ENCODE measurements at places on chromosomes 11 and 22.

GRCh38 chr11:35235936-35236666, 97.1 kb downstream of the CD44 start:
- peak; percentile 50 for DNase-seq

DNA sequence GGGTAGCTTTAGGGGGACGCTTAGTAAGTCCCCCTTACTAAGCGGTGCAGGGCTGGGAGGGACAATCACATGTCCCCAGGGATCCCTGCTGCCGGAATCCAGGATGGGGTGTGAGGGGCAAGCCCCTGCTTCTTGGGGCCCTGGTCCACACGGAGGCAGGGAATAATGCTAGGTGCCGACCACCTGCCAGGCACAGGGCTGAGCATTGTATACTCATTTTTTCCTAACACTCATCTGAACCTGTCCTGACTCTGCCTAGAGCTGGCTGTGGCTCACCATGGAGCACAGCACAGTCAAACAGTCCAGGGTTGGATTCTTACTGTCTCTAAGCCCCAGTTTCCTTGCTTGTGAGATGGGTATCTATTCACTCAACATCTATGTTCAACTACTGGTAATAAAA, 1.4 kb upstream of the LTBP3 start:
- DNase-seq = no peak

DNA sequence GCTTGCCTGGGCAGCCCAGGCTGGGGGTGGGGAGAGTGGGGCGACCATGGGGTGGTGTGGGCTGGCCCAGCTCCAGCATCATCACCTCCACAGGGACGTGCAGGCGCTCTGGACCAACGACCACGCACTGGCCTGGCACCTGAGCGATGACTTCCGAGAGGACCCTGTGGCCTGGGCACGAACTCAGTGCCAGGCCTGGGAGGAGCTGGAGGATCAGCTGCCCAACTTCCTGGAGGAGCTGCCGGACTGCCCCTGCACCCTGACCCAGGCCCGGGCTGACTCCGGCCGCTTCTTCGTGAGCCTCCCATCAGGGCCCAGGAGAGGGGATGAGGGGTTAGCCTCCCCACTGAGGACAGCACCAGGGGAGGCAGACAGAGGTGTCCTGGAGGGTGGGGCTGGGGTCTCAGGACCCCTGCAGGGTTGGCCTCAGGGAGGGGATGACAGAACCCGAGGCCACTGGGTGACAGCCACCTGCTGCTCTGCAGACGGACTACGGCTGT, 3.8 kb downstream of the SUSD2 start:
- DNase-seq = no peak

- no peak for DNase-seq
Measured at GRCh38 chr11:8767466-8768142, 85.0 kb downstream of the RPL27A start.

DNA sequence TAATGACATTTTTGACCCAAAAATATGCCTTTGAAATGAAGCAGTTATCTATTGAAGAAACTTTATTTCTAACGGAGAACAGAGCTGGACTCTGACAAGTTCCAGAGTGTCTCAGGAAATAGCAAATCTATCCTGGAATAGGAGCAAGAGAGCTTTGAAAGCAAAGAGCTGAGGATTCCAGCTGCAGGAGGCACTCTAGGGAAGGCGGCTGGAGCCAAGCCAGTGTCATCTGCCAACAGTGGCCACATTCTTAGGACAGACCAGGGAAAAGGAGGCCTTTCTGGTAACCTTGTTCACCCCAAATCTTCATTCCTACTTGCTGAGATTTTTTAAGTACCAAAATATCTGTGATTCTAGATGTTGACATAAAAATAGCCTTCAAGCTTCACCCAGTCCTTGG, 493.5 kb upstream of the B3GAT1 start:
- no peak for DNase-seq

DNA sequence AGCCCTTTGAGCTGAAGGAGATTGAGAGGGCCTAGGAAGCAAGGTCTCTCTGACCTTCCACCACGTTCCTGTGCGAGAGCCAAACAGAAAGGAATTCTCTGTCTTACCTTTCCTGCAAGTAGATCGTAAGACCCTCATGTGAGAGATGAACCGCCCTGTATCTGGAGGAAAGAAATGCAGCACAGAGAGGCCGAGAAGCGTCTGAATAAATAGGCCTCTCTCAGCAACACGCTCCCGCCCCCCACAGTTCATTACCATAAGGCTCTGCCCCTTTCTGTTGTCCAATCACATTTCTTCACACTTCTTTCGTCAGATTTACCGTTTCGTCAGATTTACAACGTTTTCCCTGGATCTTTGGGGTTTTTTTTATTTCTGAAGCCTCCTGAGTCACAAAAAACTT, 90.3 kb downstream of the BLID start:
- DNase-seq = no peak

GRCh38 chr22:48828688-48829087, 999.0 kb downstream of the BRD1 start:
- DNase-seq = no peak

- no peak for DNase-seq
Measured at GRCh38 chr11:111372538-111372937, 6.5 kb downstream of the POU2AF1 start.

DNA sequence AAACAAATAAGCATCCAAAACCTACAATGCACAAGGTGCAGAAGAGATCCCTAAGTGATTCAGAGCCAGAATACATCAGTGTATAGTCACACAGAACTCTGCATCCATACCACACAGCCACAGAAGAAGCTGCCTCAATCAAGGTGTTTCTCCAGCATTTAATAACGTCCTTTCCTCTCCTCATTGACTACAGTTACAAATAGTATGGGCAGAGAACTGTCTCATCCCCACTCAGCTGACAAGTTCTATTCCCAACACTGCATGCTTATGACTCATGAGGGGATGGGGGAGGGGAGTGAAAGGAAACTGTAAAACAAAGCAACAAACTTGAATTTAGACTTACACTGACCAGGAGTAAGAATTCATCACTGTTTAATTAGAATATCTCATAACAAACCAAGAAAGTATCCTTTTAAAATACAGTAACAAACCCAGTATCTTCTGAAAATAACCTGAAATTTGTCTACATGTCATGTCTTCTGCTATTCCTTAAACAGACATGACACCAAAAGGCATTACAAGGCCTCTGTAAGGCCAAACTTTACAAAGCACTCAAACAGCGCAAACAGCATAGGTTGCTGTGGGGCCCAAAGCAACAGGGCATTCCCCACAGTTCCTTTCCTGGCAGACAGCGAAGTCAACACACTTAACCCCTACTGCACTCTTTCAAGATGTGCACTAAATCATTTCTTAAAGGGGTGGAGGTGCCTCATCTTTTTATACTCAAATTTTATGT, 29.3 kb downstream of the CELF1 start:
- no peak for DNase-seq

DNA sequence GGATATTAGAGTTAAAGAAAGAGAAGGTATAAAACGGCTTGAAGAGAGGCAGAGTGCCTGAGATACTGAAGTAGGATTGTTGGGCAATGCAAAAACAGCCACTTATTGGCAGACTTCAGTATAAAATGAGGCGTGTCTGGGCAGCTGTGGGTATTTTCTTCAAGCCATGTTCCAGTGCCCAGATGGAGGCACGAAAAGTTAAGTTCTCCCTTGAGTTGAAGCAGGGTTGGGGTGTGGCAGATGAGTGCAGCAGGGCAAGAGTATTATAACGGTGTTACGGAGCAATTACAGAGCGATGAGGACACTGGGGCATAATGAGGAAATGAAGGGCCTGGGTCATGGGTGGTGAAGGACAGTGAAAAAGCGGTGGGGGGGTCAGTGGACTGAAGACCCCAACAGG, 73.7 kb upstream of the CREB3L1 start:
- no peak for DNase-seq

GRCh38 chr11:3642071-3642951, 519 bp upstream of the ART5 start:
- DNase-seq = peak; percentile 37

GRCh38 chr11:131817687-131818188, 447.3 kb downstream of the NTM start:
- no peak for DNase-seq

GRCh38 chr11:57545883-57546282, 8.5 kb downstream of the SMTNL1 start:
- no peak for DNase-seq

DNA sequence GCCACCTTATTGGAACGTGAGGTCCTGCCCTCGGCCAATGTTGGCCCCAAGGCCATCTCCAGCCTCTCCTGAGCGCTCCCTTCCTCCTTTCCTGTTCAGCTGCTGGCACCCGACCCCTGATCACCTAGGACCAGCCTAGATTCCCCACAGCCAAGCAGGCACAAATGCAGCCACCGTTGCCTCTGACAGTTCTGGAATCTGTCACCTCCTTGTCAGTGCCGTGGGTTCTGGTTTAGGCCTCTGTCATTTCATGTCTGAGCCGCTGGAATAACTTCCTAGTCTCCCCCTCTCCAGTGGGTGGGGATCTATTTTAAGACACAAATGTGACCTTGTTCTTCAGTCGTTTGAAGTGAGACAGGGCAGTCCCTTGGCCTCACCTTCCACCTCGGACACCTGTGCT, 29.7 kb downstream of the FADS3 start:
- no peak for DNase-seq

GRCh38 chr11:111819161-111819828, 52.1 kb downstream of the ALG9 start:
- no peak for DNase-seq

DNA sequence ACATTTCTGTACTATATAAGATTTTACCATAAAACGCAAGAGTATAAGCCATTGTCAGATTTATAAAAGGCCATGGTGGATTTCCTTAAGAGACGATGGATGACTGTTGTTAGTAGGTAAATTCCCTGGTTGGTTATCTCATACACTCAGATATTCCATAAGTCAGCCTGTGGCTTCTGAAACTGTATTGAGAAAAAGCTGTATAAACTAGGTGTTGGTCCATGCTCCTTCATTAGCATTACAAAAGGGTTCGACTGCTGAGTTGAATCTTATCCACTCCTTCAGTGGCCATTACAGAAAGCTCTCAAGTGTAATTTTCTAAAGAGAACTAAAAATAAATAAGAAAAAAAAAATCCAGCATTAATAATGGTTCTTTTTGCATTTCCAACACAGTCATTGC, 5.3 kb downstream of the GRAP2 start:
- no peak for DNase-seq

DNA sequence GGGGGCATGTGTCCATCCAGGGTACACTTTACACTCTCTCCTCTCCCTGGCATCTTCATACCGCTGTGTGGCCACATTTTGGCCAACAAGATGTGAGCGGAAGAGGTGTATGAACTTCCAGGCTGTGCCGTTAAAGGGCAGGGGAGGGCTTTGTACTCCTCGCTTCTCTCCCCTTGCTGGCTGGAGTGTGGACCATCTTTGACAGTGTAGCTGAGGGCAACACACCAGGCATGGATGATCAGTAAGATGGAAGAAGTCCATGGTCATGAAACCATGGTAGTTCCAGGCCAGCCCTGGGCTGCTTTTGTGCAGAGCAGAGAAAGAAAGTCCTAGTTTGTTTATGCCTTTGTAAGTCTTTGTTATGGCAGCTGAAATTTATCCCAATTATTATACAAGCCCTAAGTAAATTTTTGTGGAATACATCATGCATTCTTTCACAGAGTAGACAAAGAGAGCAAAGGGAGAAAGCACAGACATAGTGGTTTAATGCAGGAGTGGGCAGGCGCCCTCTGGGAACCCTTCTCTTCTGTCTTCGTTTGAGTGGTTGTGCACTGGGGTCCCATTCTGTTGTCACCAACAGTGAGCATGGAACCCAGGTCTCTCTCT, 70.4 kb downstream of the FBXO7 start:
- DNase-seq = no peak

- no peak for DNase-seq
Measured at GRCh38 chr22:38345782-38346181, 28.5 kb upstream of the CSNK1E start.

GRCh38 chr11:47180006-47180787, 3.5 kb upstream of the ARFGAP2 start:
- no peak for DNase-seq

DNA sequence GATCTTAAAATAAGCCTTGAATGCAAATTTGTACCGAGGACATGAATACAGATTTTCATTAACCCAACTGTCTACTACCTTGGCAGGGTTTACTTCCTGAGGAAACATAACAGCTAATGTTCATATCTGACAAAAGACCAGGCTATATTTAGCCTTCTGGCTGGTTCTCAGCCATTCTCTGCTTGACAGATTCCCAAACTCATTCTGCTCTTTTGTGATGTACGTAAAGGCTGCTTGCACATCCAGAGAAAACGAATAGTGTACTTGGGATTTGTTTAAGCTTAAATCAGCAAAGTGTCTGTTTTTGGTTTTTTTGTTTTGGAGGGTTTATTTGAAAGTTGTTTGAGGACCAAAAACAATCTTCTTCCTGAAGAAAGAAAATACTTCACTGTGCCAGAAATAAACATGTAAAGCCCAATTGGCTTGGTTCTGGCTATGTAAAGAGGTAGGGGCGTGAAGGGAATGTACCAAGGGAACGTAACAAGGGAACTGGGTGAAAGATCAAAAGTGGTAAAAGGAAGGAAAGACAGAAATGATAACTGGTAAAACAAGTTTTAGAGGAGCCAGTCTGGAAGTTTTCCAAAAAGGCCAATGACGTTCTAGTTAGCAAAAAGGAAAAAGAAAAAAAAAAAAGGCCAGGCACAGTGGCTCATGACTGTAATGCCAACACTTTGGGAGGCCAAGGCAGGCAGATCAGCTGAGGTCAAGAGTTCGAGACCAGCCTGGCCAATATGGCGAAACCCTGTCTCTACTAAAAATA, 21.4 kb upstream of the CRTAM start:
- DNase-seq = no peak

DNA sequence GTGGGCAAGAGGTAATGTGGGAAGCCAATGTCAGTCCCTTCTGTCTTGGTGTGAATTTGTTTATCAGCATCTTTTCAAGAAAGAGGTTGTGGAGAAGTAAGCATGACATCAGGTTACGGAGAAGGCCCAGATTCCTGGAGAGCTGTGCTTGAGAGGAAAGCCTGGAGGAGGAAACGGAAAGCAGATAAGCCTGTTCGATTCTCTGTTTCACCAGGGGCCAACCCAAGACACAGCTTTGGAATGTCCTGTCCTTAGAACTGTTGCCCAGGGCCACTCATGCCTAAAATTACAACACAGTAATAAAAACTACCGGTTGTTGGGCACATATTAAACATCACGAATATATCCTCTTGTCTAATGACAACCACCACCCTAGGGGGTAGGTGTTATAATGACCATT, 148.5 kb downstream of the NAV2 start:
- DNase-seq = no peak

DNA sequence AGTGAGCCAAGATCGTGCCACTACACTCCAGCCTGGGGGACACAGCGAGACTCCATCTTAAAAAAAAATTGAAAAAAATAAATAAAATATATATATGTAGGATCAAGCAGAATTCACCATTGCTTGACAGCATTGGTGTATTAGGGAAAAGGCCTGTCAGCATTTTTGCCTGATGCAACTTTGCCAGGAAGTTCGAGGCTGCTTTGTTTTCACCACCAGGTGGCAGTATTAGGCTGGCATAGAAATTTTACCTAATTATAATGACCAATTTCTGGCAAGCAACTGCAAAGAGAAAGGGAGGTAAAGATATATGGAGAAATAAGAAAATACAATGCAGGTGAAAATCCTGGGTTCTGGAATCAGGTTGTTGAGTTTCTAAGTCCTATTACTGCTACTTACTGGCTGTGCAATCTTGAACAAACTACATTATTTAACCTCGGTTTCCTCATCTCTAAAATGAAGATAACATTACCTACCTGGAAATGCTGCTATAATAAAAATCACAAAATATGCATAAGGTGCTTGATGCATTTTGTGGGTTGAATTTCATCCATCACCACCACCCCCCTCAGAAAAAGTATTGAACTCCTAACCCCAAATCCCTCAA, 24.7 kb downstream of the LAYN start:
- DNase-seq = no peak

- no peak for DNase-seq
Measured at GRCh38 chr11:2942872-2943710, 13.9 kb upstream of the PHLDA2 start.

All from activated CD8-positive, alpha-beta memory T cell treated with anti-CD3 and anti-CD28 coated beads for 1 hour (primary cell).